T-helper 2 cell treated with Interferon-gamma antibody and Interleukin-4, amounts not matched to agents 100 ng/mL and 5 ng/mL, for 36 hours (primary cell): ENCODE measurements at places on chromosomes 5 and 9. TPM values are rescaled to one million over a fixed set of nuclear protein-coding genes. Genes with fewer than 3 reads are reported as not detected.

DMGDH gene
- 1.0 TPM in 1 of 2 replicates, not detected in the other for total RNA-seq

LMX1B gene
- not detected in 2 replicates for total RNA-seq

CCL28 gene
- 15.2 and 16.4 TPM in 2 replicates for total RNA-seq

EGR1 gene
- total RNA-seq = 7.5 TPM in 2 replicates

NFIB gene
- not detected in 2 replicates for total RNA-seq

CCDC152 gene
- 6.3 TPM in 2 replicates for total RNA-seq

FYB1 gene
- total RNA-seq = 193 and 203 TPM in 2 replicates

RGS3 gene
- total RNA-seq = 39.5 and 42.7 TPM in 2 replicates

AK8 gene
- 0.16 TPM in 1 of 2 replicates, not detected in the other for total RNA-seq

EQTN gene
- not detected in 2 replicates for total RNA-seq

ATP10B gene
- total RNA-seq = not detected in 2 replicates

PCDHGA5 gene
- 0.41 and 0.55 TPM in 2 replicates for total RNA-seq

MYOT gene
- total RNA-seq = not detected in 2 replicates
